ENCODE measurements at places on chromosomes 7 and 10. TPM values are rescaled to one million over a fixed set of nuclear protein-coding genes. Genes with fewer than 3 reads are reported as not detected.
A peak's percentile ranks its signal among the peaks of the same experiment; 100 is the strongest.

DNA sequence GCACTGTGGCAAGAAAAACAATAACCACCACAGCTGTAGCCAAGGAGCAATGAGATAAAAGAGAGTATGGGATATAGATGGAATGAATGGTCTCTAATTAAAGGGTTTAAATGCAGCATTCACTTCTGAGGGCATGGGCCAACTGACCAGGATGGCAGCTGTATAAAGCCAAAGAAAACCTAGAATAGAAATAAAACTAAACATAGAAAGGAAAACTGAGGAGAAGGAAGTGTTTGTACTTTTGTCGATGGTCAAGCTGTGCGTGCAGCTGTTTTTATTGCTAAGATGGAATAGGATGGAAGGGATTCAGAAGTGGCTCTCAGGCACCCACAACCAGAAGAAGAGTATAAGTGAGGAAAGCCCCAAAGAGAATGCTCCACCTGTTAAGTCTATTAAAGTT is 37.9 kb downstream of the ZC3HC1 start:
- DNase-seq, result no peak

DNA sequence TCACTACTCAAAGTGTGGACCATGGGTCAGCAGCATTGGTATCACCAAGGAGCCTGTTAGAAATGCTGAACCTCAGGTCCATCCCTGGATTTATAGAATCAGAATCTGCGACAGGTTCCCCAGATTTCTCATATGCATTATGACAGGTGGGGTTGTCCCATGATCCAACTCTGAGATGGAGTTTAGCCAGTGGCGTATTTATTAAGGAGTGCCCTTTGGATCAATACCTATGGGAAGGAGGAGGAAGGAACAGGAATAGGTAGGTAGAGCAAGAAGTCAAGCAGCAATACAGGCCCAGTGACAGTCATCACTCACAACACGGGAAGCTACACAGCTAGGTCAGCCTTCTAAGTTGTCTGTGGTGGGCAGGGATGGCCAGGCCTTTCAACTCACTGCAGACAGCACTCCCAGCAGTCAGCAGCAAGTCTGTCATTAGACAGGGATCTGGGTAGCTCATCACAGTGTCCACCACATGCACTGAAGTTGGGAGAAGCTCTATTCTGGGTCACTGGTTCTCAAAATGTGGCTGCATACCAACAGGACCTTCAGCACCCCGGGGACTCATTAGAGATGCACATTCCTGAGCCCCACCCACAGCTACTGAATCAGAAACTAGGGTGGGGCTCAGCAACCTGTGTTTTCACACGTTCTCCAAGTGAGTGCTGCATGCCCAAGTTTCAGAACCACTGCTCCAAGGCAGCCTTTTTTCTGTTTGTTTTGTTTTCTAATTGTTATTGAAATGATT is 532.3 kb upstream of the GALNT17 start:
- DNase-seq, result peak; percentile 67

DNA sequence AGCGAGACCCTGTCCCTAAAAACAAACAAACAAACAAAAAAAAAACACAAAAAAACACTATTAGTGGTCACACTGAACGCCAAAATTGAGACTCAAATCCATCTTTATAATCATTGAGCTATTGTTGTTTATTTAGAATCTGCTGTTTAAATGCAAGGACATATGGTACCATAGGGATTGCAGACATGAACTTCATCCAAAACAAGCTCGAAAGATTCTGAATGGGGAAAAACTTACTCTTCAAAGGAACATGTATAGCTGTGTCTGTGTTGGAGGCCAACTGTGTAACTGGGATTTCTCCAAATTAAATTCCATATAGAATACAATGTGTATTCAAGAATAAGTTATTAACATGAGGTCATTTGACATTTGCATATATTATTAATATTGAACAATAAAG is 74.7 kb upstream of the GPR158 start:
- no peak for DNase-seq

GRCh38 chr7:50214126-50214670 is 90.3 kb upstream of the IKZF1 start:
- DNase-seq, result no peak

- no peak for DNase-seq
Observed at GRCh38 chr10:73717556-73717955, 19.6 kb upstream of the AGAP5 start.

- no peak for DNase-seq
Observed at GRCh38 chr10:71893920-71894319, 42.9 kb upstream of the PSAP start.

GRCh38 chr7:73933091-73933490 is 72.1 kb downstream of the TMEM270 start:
- no peak for DNase-seq

DNA sequence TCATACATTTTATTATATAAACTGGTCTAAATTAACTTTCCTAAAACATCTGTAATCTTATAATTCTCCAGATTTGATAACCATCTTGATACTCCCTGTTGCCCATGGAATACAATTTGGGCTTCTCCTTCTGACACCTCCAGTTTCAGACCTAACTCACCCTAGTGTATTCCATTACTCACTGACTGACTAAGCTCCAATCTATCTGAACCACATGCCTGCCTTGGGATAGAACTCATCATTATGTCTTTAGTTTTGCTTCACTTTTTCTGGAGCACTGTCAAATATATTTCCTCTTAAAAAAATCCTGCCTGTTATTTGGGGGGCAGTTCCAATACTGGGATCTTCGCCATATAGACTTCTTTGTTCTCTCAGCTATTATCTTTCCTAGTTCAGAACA is 4.9 kb upstream of the FOXP2 start:
- no peak for DNase-seq

DNA sequence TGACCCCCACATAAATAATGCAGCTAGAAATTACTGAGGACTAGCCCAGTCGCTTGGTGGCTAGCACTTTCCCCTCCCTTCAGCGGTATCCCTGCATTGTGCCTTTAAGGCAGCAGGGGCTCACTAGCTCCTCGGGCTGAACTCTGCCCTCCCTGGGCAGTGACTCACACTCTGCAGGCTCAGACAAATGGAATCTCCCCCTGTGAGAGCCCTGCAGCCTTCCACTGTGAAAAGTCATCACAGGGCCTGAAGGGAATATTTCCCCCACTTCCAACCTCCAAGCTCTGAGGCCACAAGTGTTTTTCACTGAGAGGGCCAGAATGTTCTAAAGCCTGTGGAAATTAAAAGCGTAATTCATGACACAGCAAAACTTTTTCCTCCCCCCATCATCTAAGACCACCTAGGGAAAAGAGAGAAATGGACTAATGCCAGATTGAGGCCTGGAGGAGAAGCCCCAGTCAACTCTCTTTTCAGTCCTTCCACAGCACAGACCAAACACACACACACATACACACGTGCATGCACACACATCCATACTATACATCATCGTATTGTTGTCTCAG is 93.6 kb upstream of the COL1A2 start:
- peak; percentile 88 for DNase-seq

- DNase-seq, result no peak
Observed at GRCh38 chr7:38394660-38395059, 121.2 kb upstream of the TARP start.

GRCh38 chr7:136677471-136678365 is 190.7 kb upstream of the CHRM2 start:
- no peak for DNase-seq

DNA sequence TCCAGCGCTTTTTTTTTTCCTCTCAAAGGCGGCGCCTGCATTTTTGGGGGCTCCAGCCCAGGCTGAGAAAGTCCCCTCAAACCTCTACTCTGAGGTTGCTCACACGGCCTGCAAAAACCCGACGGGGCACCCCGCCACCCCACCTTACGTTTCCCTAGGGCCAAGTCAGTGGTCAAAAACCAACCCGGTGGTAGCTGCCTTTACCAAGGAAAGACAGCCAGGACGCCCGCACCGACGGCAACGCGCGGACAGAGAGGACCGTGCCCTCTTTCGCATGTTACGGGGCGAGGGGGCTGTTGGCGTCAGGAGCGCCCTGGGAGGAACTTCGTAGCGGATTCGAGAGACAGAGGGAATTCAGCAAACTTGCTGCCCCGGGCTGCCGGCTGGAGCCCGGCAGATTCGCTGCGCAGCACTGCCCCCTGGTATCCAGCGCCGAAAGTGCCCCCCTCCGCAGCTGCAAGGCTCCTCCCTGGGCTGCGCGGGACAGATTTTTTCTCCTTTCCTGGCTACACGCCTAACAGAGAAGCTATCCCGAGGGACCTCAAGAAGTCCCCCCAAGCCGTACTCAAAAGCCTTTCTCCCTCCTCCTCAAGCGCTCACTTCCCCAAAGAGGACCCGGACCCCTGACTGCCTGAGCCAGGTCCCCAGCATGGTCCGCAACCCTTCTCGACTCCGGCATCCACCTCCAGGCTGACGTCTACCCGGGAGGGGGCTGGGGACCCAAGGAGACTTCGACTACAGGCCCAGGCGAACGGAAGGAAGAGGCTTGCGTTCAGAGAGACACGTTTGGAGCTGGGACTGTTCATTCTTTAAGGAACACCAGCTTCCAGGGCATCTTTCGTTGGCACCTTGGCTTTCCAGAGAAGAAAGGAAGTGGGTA is 27.7 kb upstream of the VAX1 start:
- peak; percentile 43 for DNase-seq

The CYP2C19 gene
- polyA plus RNA-seq, result 26.9 TPM

The SLC39A12 gene
- 0.03 TPM for polyA plus RNA-seq

The NODAL gene
- 0.33 TPM for polyA plus RNA-seq

The C10orf53 gene
- 0.03 TPM for polyA plus RNA-seq

The TUBB8 gene
- 0.81 TPM for polyA plus RNA-seq

The SPDYE5 gene
- 2.0 TPM for polyA plus RNA-seq

The CLDN4 gene
- 395 TPM for polyA plus RNA-seq

The NKX1-2 gene
- 7.7 TPM for polyA plus RNA-seq
